ENCODE measurements at places on chromosomes 7 and 10. TPM values are rescaled to one million over a fixed set of nuclear protein-coding genes. Genes with fewer than 3 reads are reported as not detected.

RBM20 gene
- total RNA-seq, result 114 TPM

KIAA1217 gene
- total RNA-seq, result 46.6 TPM

ACTR3C gene
- 4.0 TPM for total RNA-seq

MMD2 gene
- total RNA-seq, result not detected

MARVELD1 gene
- 7.1 TPM for total RNA-seq

GIMAP2 gene
- total RNA-seq, result 6.9 TPM

NANOS1 gene
- 8.7 TPM for total RNA-seq

ARF5 gene
- 85.4 TPM for total RNA-seq

C10orf90 gene
- not detected for total RNA-seq

UCN3 gene
- total RNA-seq, result not detected

WNT8B gene
- total RNA-seq, result not detected

AMPH gene
- total RNA-seq, result 2.1 TPM

BTBD16 gene
- not detected for total RNA-seq

GJD4 gene
- not detected for total RNA-seq

TRPV5 gene
- not detected for total RNA-seq

CTAGE4 gene
- total RNA-seq, result 0.62 TPM

SFTPD gene
- total RNA-seq, result 0.69 TPM

HDAC9 gene
- total RNA-seq, result 30.7 TPM

AKR1D1 gene
- total RNA-seq, result not detected

KIAA1549 gene
- 2.5 TPM for total RNA-seq

OPALIN gene
- total RNA-seq, result not detected

FAM53B gene
- 45.3 TPM for total RNA-seq

PLPP4 gene
- not detected for total RNA-seq

SSC4D gene
- 0.55 TPM for total RNA-seq

FGFR2 gene
- total RNA-seq, result 0.17 TPM
